Activated naive CD8-positive, alpha-beta T cell treated with anti-CD3 and anti-CD28 coated beads, Interleukin-2, amount 50 U/mL, for 24 hours (primary cell): ENCODE measurements at places on chromosomes 12 and 14.

GRCh38 chr12:52260361-52261207, 13.9 kb upstream of the KRT86 start:
- H3K27ac ChIP-seq, result no peak overlapping the region
- H3K4me3 ChIP-seq, result no peak overlapping the region
- no peak for DNase-seq
- H3K4me1 ChIP-seq, result peaks cover 8% of the 10 kb centered on the region
- H3K27me3 ChIP-seq, result peaks cover 50% of the 10 kb centered on the region
- H3K36me3 ChIP-seq, result no peaks in the 10 kb centered on the region

- H3K27ac ChIP-seq, result no peak overlapping the region
- no peak for DNase-seq
- H3K4me3 ChIP-seq, result no peak overlapping the region
- H3K36me3 ChIP-seq, result no peaks in the 10 kb centered on the region
- no peaks in the 10 kb centered on the region for H3K4me1 ChIP-seq
Observed at GRCh38 chr14:37035401-37035800, 137.0 kb downstream of the SLC25A21 start.

DNA sequence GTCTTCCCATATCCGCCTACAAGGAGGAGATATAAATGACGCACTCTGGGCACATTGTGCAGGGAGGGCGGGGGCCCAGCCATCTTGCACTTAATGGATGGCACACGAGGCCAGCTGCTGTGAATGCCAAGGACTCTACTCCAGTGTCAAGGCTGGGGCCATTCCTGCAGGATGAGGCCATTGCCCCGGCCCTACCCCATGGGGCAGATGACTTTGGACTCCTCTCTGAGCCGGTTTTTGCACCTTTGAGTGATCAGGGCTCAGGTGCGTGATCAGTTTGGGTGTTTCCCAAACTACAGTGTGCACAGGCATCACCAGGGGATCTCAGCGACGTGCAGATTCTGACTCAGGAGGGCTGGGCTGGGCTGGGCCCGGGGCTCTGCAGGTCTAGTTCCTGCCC, 16.1 kb downstream of the MMAB start:
- no peaks in the 10 kb centered on the region for H3K27me3 ChIP-seq
- DNase-seq, result no peak
- no peak overlapping the region for H3K27ac ChIP-seq
- H3K36me3 ChIP-seq, result peaks cover 6% of the 10 kb centered on the region

DNA sequence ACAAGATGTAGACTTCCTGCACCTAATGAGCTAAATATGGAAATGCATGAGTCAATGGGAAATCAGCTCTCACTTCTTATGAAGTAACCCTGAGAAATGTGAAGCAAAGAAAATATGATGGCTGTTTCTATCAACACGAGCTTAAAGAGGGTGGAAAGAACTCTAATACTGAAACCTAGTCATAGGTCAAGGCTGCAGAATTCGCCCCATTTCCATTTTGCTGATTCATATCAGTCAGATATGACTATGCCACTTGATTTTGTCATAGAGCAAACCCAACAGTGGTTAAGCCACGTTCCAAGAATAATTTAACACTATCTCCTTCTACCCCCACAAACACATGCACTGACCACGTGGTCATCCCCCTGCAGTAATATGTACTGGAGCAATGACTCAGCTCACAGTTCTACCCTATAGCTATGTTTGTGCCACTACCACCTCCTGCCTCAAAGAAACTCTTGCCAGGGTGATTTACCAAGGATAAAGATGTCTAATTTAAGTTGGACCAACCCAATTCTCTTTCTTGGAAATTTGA, 157.5 kb downstream of the TMTC3 start:
- H3K27me3 ChIP-seq, result no peaks in the 10 kb centered on the region
- no peak overlapping the region for H3K4me3 ChIP-seq
- H3K36me3 ChIP-seq, result peaks cover 2% of the 10 kb centered on the region
- peak overlapping the region; percentile 93 for H3K27ac ChIP-seq
- peak; percentile 34 for DNase-seq
- H3K4me1 ChIP-seq, result peaks cover 32% of the 10 kb centered on the region

DNA sequence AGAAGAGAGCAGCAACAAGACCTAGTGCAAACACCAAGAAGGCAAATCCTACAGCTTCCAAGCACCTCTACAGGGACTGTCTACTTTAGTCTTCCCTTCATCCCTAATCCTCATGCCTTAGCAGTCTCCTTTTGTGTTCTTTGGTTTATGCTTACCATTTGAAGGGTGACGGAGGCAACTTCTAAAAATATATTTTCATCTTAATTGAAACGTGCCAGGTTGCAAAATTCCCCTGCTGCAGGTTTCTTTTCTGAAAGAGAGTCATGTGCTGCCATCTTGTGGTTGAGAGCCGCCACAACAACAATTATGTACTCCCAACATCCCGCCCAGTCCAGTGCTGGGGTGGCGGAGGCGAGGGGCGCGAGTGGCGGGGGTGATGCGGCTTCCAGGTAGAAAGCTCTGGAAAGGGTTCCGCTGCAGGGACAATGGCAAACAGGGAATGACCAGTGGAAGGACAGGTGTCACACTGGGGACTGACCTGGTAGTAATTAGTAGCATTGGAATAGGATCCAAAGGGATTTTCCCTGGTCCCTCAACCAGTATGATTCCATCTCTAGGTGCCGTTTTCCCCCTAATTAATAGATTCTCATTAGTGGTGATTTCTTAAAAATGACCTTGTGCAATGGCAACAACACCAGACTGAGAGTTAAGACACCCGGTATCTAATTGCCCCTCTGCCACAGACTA, 80.3 kb upstream of the GNG2 start:
- H3K4me1 ChIP-seq, result peaks cover 29% of the 10 kb centered on the region
- H3K36me3 ChIP-seq, result peaks cover under 1% of the 10 kb centered on the region
- peak; percentile 74 for DNase-seq
- no peak overlapping the region for H3K4me3 ChIP-seq
- no peak overlapping the region for H3K27ac ChIP-seq

GRCh38 chr12:54337854-54338650, 13.1 kb downstream of the COPZ1 start:
- H3K27ac ChIP-seq, result no peak overlapping the region
- DNase-seq, result no peak
- H3K27me3 ChIP-seq, result no peaks in the 10 kb centered on the region
- H3K36me3 ChIP-seq, result peaks cover 19% of the 10 kb centered on the region
- no peak overlapping the region for H3K4me3 ChIP-seq
- H3K4me1 ChIP-seq, result peaks cover 7% of the 10 kb centered on the region

DNA sequence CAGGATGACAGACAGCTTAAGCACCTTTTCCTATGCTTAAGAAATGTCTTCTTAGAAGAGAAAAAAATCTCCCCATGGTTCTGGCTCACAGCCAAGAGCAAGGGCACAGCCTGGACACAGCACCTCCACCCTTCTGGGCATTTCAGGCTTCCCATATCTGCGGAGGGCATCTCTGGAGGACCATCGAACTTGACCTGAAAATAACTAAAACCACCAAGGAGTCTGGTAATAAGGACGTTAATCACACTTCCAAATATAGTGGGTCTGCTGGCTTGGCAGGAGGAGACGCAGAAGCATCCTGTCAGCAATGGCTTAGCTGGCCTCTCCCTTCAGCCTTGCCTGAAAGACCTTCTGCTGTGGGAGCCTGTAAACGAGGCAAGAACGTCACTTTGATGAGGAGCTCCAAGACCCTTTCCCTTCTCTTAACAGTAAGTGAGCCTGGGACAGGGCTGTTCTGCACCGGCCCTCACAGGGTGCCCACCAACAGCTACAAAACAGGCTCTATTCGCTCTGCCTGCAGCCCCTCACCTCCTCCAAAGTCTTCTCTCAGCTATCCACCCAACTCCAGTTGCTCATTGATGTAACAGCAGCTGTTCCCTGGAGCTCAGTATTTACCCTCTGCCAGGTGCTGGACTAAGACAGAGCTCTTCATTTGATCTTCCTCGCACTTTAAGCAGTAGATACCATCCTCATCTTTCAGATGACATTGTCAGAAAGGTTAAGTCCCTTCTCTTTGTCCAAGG, 13.2 kb downstream of the SETD3 start:
- DNase-seq, result no peak
- peaks cover 19% of the 10 kb centered on the region for H3K4me1 ChIP-seq
- no peaks in the 10 kb centered on the region for H3K27me3 ChIP-seq
- H3K36me3 ChIP-seq, result peaks cover 5% of the 10 kb centered on the region

DNA sequence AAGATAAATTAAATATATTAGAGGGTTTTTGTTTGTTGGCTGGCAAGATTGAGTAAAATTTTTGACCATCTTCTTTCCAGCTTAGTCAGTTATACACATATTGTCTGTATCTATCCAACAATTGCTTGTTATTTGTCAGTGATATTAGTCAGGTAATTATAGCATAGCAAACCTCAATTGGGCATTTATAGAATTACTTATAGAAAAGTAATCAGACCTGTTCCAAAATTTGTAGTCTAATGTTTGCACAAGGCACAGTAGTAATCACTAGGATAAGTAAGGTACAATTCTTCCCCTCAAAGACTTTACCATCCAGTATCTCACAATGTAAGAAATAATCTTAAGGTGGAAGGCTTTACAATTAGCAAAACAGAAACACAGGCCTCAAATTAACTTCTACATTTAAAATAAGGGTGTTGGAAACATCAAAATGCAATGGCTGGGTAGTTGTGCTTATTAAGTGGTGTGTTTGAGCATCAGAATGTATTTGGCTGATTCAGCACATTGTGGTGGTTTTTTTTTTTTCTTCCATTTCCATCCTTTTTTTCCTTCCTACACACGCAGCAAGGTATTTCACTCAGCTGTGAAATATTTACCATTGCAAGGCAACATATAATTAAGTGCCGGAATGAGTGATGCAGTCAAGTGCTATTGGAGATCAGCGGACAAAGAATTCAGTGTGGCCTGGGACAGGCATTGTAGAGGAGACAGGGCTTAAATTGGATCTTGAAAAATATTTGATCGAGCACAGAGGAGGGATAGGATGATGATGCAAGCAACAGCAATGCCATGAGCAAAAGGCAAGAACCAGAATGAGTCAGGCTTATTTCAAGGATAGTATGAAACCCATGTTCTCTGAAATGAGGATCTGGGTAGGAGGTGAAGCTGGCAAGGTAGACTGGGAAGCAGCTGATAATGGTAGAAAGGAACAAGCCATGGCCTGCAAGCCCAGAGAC, 178.2 kb downstream of the AKAP6 start:
- H3K36me3 ChIP-seq, result no peaks in the 10 kb centered on the region
- no peak for DNase-seq
- H3K27me3 ChIP-seq, result no peaks in the 10 kb centered on the region
- no peak overlapping the region for H3K27ac ChIP-seq
- H3K4me1 ChIP-seq, result no peaks in the 10 kb centered on the region
- no peak overlapping the region for H3K4me3 ChIP-seq

- no peak overlapping the region for H3K27ac ChIP-seq
- DNase-seq, result no peak
- no peaks in the 10 kb centered on the region for H3K36me3 ChIP-seq
- no peaks in the 10 kb centered on the region for H3K27me3 ChIP-seq
Observed at GRCh38 chr12:18261906-18262305, 588 bp downstream of the PIK3C2G start.

GRCh38 chr14:68518761-68519670, 273.9 kb downstream of the ZFP36L1 start:
- H3K27ac ChIP-seq, result no peak overlapping the region
- no peak overlapping the region for H3K4me3 ChIP-seq
- H3K27me3 ChIP-seq, result no peaks in the 10 kb centered on the region
- DNase-seq, result no peak

DNA sequence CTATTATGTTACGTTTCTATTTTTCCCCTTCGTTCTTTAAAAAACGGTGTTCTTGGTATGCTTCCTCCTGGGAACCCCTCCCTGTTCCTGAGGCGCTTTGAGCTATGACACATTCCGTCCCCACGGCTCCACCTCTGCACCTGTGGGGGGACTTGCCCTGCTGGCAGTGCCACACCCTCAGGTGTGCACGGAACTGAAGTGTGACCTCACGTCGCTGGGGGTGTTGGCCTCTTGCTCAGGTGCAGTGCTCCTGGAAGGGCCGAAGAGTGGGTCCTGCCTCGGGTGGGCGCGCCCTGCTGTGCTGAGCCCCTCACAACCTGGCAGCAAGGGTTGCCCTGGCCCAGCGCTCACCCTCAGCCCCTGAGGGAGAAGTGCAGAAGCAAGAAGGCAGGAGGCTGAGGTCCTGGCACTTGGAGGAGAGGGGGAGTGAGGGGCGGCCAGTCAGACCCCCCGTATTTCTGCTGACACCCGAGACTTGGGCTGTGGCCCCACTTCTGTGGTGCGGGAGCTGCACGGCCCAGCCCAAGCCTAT, 4.9 kb downstream of the AMN start:
- no peak overlapping the region for H3K4me3 ChIP-seq
- H3K27me3 ChIP-seq, result peaks cover 32% of the 10 kb centered on the region
- H3K4me1 ChIP-seq, result peaks cover 7% of the 10 kb centered on the region
- no peaks in the 10 kb centered on the region for H3K36me3 ChIP-seq
- no peak for DNase-seq
- H3K27ac ChIP-seq, result no peak overlapping the region

DNA sequence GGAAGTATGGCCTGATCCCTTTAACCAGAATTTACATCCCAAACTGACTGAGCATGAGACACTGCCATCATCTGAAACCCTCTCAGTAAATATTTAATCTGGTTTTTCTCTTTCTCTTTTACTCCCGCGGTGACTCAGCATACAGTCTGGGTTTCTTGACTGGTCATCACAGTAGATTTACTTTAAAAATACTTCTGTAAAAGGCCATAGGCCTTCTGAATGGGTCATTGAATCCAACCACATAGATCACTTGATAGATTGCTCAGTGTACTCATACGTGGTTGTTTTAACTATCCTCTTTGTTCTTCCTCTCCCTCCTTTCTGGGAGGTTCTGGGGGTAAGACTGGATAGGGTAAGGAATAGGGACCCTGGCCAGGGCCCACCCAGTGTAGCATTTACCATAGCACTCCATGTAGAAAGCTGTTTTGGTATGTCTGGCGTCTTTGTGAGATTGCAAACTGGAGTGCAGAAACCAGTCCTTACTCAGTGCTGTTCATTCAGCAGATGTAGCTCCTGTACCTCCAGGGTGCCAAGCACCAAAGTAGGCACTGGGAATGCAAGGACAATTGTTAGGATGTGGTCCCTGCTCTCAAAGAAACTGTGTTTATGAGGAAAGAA, 165.7 kb downstream of the SRGAP1 start:
- no peak overlapping the region for H3K4me3 ChIP-seq
- no peak overlapping the region for H3K27ac ChIP-seq
- H3K36me3 ChIP-seq, result no peaks in the 10 kb centered on the region
- H3K27me3 ChIP-seq, result no peaks in the 10 kb centered on the region
- no peak for DNase-seq

- no peaks in the 10 kb centered on the region for H3K36me3 ChIP-seq
- H3K27ac ChIP-seq, result no peak overlapping the region
- peaks cover 2% of the 10 kb centered on the region for H3K27me3 ChIP-seq
- H3K4me3 ChIP-seq, result no peak overlapping the region
- H3K4me1 ChIP-seq, result no peaks in the 10 kb centered on the region
Observed at GRCh38 chr14:95039993-95040348, 117.4 kb downstream of the DICER1 start.
